Left cardiac atrium (tissue), 4 donors: ENCODE measurements at places on chromosomes 6 and 20. TPM values are rescaled to one million over a fixed set of nuclear protein-coding genes. Genes with fewer than 3 reads are reported as not detected.

DNA sequence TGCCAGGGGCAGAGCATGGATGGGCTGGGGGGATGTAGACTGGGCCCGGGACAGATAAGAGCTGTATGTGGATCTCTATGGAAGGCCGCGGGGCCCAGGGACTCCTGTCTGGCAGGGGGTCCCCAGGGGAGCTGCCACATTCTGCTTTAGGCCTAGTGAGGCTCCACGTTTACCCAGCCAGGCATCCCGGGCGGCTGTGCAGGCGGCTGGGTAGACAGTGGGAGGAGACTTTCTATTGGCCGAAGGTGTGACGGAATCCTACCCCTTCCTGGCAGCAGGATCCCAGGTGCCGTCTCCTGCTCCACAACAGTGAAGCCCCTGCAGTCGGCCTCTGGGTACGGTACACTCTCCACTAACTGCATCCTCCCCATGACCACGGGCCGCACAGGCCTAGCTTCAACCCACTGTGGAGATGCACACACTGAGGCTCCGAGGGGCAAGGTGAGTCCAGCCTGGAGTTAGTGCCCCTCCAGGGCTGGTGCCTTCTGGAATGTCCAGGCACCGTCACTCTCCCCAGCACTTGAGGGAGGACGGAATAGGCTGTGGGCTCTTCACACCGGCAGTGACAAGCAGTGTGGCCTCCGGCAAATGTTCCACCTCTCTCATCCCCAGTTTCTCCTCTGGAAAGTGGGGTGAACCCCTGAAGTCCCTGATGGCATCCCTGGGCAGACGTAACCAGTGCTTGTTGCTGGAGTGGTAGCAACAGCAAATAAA lies 36.8 kb upstream of the ZBP1 start:
- no peak for DNase-seq

DNA sequence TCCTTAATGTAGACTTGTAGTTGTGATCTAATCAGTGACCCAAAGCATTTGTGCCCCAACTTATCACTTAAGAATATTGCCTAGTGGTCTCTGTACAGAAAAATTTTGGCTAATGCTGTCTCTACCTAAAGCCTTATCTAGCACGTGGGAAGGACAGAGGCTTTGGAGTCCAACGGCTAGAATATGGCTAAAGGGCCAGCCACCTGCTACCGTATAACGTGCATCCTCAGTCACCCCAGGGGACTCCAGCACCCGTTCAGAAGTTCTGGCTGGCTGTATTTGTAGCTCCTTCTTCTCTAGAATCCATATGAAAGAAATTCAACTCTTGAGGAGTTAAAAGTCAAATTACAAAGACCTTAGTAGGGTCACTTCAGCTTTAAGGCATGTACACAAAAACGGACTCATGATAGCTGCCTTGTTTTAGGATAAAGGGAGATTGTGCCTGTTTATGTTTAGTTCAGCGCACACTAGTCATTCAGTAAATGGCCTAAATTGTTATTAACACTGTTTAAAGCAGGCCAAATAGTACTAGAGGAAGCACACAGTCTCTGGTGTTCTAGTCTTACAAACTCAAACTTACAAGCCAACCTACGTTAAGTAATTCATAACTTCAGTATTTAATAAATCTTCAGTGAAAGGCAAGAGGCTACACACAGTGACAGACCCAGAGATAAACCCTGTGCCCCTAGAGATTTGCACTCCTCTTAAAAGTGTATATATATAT lies 407.5 kb upstream of the PLCB4 start:
- no peak for DNase-seq

DNA sequence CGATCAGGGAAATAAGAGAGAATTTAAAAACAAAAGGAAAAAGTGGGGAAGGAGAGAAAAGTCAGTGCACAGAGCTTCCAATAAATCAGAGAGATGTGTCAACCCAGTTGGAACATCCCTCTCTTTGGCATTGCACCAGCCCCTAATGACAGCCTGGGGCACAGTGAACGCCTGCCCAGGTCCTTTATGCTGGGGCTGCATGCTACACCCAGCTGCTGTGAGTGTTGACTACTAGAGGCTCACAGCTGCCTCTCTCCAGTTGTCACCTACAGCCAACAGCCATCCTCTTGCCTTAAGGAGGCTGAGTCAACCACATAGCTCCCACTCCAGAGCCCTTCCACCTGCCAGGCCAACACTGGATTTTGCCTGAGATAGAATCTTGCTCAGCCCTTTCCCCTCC lies 19.0 kb downstream of the OR2H2 start:
- no peak for DNase-seq

DNA sequence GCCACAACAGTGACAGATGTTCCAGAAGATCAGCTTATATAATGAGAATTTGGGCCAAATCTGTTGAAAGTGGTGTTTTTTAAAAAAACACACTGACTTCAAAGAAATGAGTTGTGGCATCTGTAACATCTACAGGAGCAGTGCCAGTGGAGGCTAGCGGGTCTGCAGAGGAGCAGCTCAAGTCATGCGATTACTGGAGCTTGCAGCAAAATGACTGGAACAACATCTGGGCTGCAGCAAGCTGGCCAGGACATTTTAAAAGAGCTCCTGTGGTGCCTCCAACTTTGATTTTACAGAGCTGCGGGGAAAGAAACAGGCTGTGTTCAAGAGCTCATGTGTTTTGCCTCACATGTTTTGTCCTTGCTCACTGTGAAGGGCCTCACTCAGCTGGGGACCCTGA lies 57.2 kb downstream of the TBX18 start:
- DNase-seq = no peak

DNA sequence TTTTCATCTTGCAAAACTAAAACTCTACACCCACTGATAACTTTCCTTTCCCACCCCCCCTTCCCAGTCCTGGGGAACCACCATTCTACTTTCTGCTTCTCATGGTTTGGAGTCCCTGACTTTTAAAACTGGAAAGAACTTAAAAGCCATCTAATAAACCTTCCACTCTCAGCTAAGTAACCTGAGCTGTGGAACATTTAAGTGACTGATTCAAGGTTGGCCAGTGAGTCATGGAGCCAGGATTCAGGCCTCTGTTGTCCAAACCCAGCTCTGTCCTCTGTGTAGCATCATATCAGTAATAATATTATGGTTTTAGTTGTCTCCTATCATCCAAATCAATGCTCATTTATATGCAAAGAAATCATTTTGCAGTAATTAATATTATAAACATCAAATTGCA lies 176.0 kb upstream of the NT5E start:
- no peak for DNase-seq

GRCh38 chr6:89944826-89945407 lies 50.6 kb downstream of the GJA10 start:
- no peak for DNase-seq

DNA sequence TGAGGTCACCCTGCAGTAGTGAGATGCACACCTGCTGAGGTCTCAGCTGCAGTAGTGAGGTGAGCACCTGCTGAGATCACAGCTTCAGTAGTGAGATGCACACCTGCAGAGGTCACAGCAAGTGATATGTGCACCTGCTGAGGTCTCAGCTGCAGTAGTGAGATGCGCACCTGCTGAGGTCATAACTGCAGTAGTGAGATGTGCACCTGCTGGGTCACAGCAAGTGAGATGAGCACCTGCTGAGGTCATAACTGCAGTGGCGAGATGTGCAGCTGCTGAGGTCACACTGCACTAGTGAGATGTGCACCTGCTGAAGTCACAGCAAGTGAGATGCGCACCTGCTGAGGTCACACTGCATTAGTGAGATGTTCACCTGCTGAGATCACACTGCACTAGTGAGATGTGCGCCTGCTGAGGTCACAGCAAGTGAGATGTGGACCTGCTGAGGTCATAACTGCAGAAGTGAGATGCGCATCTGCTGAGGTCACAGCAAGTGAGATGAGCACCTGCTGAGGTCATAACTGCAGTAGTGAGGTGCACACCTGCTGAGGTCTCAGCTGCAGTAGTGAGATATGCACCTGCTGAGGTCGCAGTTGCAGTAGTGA lies 20.8 kb downstream of the ZDHHC14 start:
- DNase-seq = no peak

- no peak for DNase-seq
Measured at GRCh38 chr20:16145919-16146318, 427.3 kb downstream of the KIF16B start.

- DNase-seq = no peak
Measured at GRCh38 chr6:110327391-110327790, 30.8 kb downstream of the METTL24 start.

GRCh38 chr20:38173237-38174156 lies 8.4 kb upstream of the TGM2 start:
- peak; percentile 86 for DNase-seq

- no peak for DNase-seq
Measured at GRCh38 chr20:51360451-51361201, 181.9 kb downstream of the NFATC2 start.

- no peak for DNase-seq
Measured at GRCh38 chr20:43987018-43987417, 72.4 kb downstream of the TOX2 start.

- DNase-seq = no peak
Measured at GRCh38 chr6:90448836-90449235, 138.0 kb downstream of the MAP3K7 start.

DNA sequence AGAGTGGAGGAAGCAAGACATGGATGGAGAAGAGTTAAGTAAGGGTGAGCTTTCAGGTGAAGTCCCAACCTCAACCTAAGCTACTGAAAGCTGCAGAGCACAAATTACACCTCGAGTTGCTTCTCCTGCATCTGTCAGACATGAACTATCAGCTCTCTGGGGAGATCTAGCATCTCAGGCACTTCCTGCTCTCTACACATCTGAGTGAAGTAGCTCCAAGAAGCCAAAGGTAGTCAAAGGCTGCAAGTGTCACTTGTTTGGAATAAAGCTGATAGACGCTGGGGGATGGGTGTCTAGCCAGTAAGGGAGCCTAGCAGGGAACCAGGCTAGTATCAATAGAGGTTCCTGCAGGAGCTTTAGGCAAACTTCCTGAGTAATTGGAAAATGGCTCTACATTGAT lies 228.0 kb downstream of the PLCB1 start:
- DNase-seq = no peak

GRCh38 chr20:61120595-61121515 lies 131.2 kb upstream of the CDH4 start:
- no peak for DNase-seq

- no peak for DNase-seq
Measured at GRCh38 chr6:46051962-46052361, 36.3 kb upstream of the CLIC5 start.

DNA sequence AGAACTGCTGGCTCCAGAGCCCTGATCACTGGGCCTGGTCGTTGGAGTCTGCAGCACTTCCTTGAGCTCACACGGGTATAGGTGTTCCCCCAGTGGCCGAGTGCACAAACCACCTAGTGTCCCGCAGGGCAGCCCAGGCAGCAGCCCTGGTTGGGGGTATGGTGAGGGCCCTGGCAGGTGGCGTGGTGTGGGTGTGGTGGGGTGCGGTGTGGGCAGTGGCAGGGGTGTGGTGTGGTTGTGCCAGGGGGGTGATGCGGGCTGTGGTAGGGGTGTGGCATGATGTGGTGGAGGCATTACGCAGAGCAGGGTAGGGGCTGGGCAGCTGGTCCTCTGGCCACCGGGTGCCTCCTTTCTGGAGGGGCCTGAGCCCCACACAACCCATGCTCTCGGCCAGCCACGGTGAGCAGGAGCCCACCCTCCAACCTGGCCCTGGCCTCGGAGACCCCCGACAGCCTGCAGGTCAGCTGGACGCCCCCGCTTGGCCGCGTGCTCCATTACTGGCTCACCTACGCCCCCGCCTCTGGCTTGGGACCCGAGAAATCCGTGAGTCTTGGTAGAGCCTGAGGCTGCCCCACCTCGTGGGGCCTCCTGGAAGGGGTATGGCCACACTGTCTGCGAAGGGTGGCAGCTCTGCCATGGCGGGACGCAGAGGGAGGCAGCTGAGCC lies 20.5 kb downstream of the COL20A1 start:
- peak; percentile 11 for DNase-seq

DNA sequence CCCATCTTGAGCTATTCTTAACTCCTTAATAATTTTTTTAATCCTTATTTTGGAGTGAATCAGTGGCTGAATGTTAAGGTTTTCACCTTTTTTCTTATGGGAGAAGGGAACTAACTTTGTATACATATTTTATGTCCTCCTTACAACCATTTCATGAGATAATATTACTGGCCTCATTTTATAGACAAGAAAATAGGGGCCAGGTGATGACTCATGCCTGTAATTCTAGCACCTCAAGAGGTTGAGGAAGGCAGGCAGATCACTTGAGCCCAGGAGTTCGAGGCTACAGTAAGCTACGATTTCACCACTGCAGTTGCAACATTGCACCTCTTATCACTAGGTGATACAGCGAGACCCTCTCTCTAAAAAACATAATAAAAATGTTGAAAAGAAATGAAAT lies 128.7 kb downstream of the TMEM242 start:
- DNase-seq = no peak

DNA sequence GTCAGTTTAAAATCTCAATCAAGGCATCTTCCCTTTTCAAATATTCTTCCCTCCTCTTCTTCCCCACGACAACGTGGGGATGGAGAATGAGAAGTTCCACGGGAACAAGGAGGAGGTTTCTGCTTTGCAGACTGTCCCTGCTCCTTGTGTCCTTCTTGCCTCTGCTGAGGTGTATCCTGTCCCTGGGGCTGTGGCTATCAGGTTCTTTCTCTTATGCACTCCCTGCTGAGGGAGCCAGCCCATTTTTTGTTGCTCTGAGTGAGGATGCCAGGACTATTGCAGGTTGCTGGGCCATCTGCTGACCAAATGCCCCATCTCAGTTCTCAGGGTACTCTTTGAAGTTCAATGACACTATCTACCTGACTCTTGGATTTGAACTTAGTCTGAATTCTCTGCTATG lies 533.6 kb downstream of the RNF144B start:
- DNase-seq = no peak

- no peak for DNase-seq
Measured at GRCh38 chr6:111806165-111806547, 67.1 kb downstream of the FYN start.

GRCh38 chr20:38498909-38499308 lies 26.3 kb downstream of the RALGAPB start:
- DNase-seq = no peak

GRCh38 chr6:100592929-100593328 lies 128.2 kb upstream of the SIM1 start:
- DNase-seq = no peak

DNA sequence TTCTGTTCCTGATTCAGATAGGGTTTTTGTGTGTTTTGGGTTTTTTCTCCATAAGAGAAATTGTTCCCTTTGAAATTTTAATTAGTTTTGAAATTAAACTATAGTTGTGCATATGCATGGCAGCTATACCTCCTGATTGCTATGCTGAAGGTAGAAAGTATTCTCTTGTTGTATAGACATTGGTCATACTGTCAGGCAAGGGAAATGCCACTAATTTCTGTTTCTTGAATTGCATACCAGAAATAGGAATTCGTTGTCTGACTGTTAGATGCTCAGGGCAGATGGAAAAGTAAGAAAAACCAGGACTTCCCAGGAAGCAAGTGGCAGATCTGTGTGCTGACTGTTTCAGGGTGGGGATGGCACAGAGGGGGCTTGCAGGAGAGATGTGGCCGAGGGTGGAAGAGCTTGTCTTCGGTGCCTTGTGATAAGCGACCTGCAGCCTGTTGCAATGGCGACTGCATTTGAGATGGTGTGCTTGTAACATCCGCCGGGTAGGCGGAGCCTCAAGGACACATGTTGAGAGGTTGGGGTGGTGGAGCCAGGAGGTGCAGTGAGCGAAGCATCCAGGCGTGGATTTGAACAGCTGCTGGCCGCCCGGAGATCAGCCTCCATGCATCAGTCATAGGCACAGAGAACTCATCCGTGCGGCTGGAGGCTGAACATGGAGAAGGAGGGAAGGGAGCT lies 42.8 kb downstream of the RREB1 start:
- no peak for DNase-seq

NOTCH4 gene
- total RNA-seq = 22.4 TPM

RUNX2 gene
- total RNA-seq = 0.68 TPM

KCNK16 gene
- total RNA-seq = not detected

ERVFRD-1 gene
- 0.09 TPM for total RNA-seq

CFAP206 gene
- total RNA-seq = 0.18 TPM

RBBP9 gene
- total RNA-seq = 8.9 TPM

OR2J3 gene
- total RNA-seq = not detected

PGBD1 gene
- total RNA-seq = 2.7 TPM
